ENCODE measurements at places on chromosomes 5 and 9. TPM values are rescaled to one million over a fixed set of nuclear protein-coding genes. Genes with fewer than 3 reads are reported as not detected.

Gene NMUR2
- not detected for total RNA-seq

Gene FBP1
- total RNA-seq = 0.40 TPM

Gene GRM6
- total RNA-seq = not detected

DNA sequence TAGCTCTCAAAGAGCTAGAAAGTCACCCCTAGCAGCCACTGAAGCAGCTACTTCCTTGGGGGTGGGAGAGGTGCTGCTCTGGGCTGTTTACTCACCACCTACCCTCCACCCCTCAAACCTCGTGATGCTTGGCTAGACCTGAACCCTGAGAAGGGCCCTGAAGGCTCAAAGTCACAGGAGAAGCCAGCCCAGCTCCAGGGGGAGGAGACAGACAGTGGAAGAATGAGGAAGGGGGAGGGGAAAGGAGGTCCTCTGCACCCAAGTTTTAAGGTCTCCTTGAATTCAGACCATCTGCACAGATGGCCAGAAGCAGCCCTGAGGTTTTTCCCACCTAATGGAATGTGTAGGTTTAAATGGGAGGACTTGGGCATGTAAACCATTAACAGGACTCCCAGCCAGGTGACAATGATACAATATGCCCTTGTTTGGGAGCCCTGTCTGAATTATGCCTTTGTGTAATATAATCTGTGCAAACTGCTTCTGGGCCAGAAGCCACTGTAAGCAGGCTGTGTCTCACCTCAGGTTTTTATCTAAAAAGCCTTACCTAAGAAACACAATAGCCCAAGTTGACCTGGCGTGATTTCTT, 180.5 kb downstream of the PIK3R1 start:
- no peak for DNase-seq

DNA sequence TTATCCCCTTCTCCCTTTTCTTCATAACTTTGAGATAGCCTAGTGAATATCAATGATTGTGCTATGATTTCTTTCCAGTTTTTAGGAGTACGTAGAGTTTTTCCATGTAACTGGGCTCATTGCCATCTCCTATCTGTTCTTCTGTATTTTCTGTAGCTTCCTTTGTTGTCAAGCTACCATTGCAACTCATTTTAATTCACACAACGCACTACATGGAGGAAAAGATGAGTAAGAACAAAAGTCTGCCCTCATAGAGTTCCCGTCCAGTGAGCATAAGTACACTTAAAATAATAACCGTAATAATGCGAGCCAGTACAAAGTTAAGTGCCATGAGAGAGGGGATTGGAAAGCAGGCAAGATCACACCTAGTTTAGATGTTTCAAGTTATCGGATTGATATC, 177.7 kb downstream of the PAM start:
- DNase-seq = no peak

GRCh38 chr9:116154976-116155697, 1.5 kb downstream of the PAPPA start:
- no peak for DNase-seq

- no peak for DNase-seq
Measured at GRCh38 chr5:113292462-113292861, 142.3 kb downstream of the TSSK1B start.

GRCh38 chr5:32436553-32437242, 7.8 kb downstream of the ZFR start:
- no peak for DNase-seq

DNA sequence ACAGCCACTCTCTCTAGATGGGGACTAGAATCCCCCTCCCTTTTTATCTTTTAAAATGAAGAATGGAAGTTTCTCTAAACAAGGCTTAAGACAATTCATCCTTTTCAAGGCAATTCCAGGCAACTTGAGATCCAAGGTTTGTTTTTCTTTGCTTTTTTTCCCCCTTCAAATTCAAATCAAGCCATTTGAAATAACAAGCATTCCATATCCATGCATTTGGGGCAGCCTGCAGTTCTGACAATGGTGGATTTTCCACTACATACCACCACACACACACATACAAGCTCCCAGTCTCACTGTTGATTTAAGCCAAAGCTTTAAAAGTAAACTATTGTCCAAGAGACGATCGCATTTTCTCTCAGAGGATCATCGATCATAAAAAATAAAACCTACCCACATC, 424 bp downstream of the INSYN2B start:
- DNase-seq = no peak
